Esophagus muscularis mucosa (tissue), 4 donors: ENCODE measurements at places on chromosomes 6 and 20. TPM values are rescaled to one million over a fixed set of nuclear protein-coding genes. Genes with fewer than 3 reads are reported as not detected.

GRCh38 chr6:138404666-138405337 is 779 bp downstream of the HEBP2 start:
- no peak for DNase-seq
- peaks cover 42% of the 10 kb centered on the region for H3K36me3 ChIP-seq
- H3K4me1 ChIP-seq: peaks cover 33% of the 10 kb centered on the region
- H3K27me3 ChIP-seq: no peaks in the 10 kb centered on the region
- peak overlapping the region; percentile 98 for H3K27ac ChIP-seq

DNA sequence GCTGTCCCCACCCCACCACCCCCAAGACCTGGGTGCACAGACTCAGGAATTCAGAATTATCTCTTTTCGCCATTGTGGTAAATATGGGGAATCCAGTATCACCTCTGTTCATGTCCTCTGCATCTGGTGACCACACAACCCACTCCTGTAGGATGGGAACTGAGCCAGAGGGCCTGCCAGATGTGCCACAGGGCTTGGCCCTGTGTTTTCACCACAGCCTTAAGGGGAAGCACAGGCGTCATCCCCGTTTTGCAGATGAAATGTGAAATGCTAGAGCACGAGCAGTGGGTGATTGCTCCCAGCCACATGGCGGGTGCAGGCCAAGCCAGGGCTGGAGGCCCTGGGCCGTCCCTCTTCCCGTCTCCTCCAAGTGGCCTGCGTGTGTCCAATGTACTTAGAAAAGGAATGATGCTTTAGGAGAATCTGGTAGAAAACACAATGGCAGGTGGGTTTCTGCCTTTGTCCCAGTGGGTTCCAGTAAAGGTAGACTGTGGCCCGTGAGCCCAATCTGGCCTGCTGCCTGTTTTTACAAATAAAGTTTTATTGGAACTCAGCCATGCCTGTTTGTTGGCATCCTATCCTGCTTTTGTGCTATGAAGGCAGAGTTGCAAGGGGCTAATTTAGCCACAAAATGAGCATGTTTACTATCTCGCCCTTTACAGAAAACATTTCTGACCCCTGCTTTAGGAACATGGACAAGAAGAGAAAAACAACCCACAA is 309.2 kb downstream of the CDH4 start:
- no peaks in the 10 kb centered on the region for H3K27me3 ChIP-seq
- no peak overlapping the region for H3K4me3 ChIP-seq
- H3K27ac ChIP-seq: no peak overlapping the region
- H3K36me3 ChIP-seq: no peaks in the 10 kb centered on the region

Gene ZC3H12D
- total RNA-seq: 0.63 TPM

GRCh38 chr6:13094781-13095425 is 233.4 kb downstream of the TBC1D7 start:
- H3K4me3 ChIP-seq: no peak overlapping the region
- no peaks in the 10 kb centered on the region for H3K27me3 ChIP-seq
- no peak overlapping the region for H3K27ac ChIP-seq
- no peak for DNase-seq
- H3K36me3 ChIP-seq: no peaks in the 10 kb centered on the region
- peaks cover 21% of the 10 kb centered on the region for H3K4me1 ChIP-seq

DNA sequence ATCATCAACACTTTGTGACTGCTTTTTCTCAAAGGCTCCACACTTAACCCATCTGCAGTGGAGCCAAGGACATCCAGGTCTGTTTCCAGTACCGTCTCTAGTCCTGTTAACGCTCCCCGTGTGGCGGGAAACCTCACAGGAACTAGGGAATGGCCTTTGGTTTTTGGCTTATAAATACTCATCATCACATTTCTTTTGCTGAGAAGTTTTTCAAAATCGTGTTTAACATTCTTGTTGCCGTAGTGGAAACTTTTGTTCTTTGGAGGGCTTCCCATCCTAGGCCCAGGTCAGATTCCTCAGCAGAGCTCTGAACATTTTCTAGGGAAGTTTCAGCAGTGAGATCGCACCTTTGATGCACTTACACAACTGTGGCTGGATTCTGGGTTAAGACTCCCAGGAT is 24.6 kb downstream of the DAAM2 start:
- H3K27ac ChIP-seq: peak overlapping the region; percentile 87
- no peak overlapping the region for H3K4me3 ChIP-seq
- no peak for DNase-seq
- H3K4me1 ChIP-seq: peaks cover 100% of the 10 kb centered on the region
- H3K36me3 ChIP-seq: peaks cover 12% of the 10 kb centered on the region

GRCh38 chr20:49682278-49682677 is 31.4 kb downstream of the B4GALT5 start:
- DNase-seq: no peak
- H3K4me1 ChIP-seq: peaks cover 75% of the 10 kb centered on the region
- peaks cover 5% of the 10 kb centered on the region for H3K36me3 ChIP-seq
- no peak overlapping the region for H3K4me3 ChIP-seq
- H3K27ac ChIP-seq: no peak overlapping the region

Gene RPS6KA2
- 115 TPM for total RNA-seq

- H3K4me1 ChIP-seq: peaks cover 12% of the 10 kb centered on the region
- peaks cover 49% of the 10 kb centered on the region for H3K27me3 ChIP-seq
- no peak overlapping the region for H3K27ac ChIP-seq
- no peaks in the 10 kb centered on the region for H3K36me3 ChIP-seq
- H3K4me3 ChIP-seq: no peak overlapping the region
- DNase-seq: no peak
These were observed 2.5 kb upstream of the BNIP5 start for GRCh38 chr6:36339146-36339545.

GRCh38 chr6:110039981-110040383 is 61.9 kb downstream of the GPR6 start:
- DNase-seq: peak; percentile 91
- H3K4me3 ChIP-seq: peak overlapping the region; percentile 30
- H3K27me3 ChIP-seq: no peaks in the 10 kb centered on the region
- no peak overlapping the region for H3K27ac ChIP-seq
- peaks cover 8% of the 10 kb centered on the region for H3K4me1 ChIP-seq
- H3K36me3 ChIP-seq: no peaks in the 10 kb centered on the region

DNA sequence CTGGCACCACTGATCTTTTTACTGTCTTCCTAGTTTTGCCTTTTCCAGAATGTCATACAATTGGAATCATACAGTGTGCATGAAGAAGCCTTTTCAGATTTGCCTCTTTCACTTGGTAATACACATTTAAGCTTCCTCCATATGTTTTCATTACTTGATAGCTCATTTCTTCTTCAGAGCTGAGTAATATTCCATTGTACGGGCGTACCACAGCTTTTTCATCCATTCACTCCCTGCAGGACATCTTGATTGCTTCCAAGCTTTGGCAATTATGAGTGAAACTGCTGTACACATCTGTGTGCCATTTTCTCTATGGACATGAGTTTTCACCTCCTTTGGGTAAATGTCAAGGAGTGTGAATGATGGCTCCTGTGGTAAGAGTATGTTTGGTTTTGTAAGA is 46.2 kb upstream of the LY86 start:
- no peaks in the 10 kb centered on the region for H3K36me3 ChIP-seq
- no peak overlapping the region for H3K27ac ChIP-seq
- H3K27me3 ChIP-seq: no peaks in the 10 kb centered on the region
- no peak for DNase-seq
- no peak overlapping the region for H3K4me3 ChIP-seq
- H3K4me1 ChIP-seq: peaks cover 13% of the 10 kb centered on the region

DNA sequence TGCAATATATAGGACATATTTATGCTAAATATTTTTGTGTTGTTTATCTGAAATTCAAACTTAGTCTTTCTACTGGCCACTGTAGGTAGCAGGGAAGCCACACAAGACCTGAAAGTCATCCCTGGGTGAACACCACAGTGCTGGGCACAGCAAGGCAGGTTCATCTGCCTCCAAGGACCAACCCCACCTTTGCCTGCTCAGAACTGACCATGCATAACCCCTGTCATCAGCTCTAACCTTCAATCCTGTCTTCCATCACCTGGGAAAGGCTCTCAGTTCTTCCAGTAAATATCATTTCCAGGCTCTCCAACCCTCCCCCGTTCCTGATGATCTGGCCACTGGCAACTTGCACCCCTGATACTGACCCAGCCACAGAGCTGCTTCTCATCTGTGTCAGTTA is 32.7 kb upstream of the CST7 start:
- no peaks in the 10 kb centered on the region for H3K4me1 ChIP-seq
- H3K4me3 ChIP-seq: no peak overlapping the region
- no peaks in the 10 kb centered on the region for H3K27me3 ChIP-seq

GRCh38 chr20:34970846-34971560 is 15.3 kb downstream of the MYH7B start:
- no peaks in the 10 kb centered on the region for H3K36me3 ChIP-seq
- DNase-seq: no peak
- H3K27ac ChIP-seq: no peak overlapping the region
- no peak overlapping the region for H3K4me3 ChIP-seq
- no peaks in the 10 kb centered on the region for H3K27me3 ChIP-seq

GRCh38 chr6:16840291-16840690 is 79.0 kb upstream of the ATXN1 start:
- H3K27ac ChIP-seq: no peak overlapping the region
- peaks cover 16% of the 10 kb centered on the region for H3K4me1 ChIP-seq
- no peaks in the 10 kb centered on the region for H3K27me3 ChIP-seq
- no peak for DNase-seq
- no peak overlapping the region for H3K4me3 ChIP-seq
- H3K36me3 ChIP-seq: no peaks in the 10 kb centered on the region

Gene SCUBE3
- total RNA-seq: 3.3 TPM

- H3K4me1 ChIP-seq: no peaks in the 10 kb centered on the region
- no peak overlapping the region for H3K27ac ChIP-seq
- no peak for DNase-seq
- no peak overlapping the region for H3K4me3 ChIP-seq
- no peaks in the 10 kb centered on the region for H3K27me3 ChIP-seq
- H3K36me3 ChIP-seq: no peaks in the 10 kb centered on the region
These were observed 19.7 kb downstream of the SPDEF start for GRCh38 chr6:34536251-34536958.

- H3K27ac ChIP-seq: no peak overlapping the region
- no peaks in the 10 kb centered on the region for H3K36me3 ChIP-seq
- H3K4me3 ChIP-seq: no peak overlapping the region
These were observed 199.0 kb downstream of the ARHGAP18 start for GRCh38 chr6:129510950-129511349.

Gene PACSIN1
- 2.0 TPM for total RNA-seq

DNA sequence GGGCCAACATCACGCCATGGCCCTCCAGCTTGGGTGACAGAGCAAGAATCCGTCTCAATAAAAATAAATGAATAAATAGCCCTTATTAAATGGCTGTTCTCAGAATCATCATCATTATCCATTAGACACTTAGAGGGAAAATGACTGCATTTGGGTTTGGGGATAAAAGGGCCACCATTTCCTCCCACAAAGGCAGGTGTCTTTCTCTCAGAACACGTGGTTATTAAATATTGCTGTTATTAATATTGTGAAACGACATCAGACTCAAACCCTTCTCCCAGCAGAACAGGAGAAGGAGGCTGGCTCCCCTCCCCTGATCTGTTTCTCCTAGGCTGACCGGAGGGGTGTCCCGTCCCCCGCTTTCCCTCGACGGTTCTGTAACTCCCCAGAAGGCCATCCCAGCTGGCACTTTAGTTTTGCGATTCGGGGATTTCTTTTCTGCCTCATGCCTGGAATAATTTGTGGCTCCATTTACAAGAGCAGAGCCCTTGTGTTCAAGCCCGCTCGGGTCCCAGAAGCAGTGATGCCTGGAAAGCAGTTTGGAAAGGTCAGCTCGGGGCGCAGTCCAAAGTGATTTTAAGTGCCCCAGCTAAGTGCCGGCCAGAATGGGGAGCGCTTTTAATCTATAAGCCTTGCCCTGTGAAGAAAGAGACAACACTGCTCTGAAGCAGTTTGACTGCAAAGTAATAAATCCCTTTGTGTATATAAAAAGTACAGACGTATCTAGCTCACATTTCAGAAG is 41.9 kb downstream of the EYA2 start:
- peaks cover under 1% of the 10 kb centered on the region for H3K4me1 ChIP-seq
- no peak overlapping the region for H3K4me3 ChIP-seq
- no peak overlapping the region for H3K27ac ChIP-seq
- no peaks in the 10 kb centered on the region for H3K27me3 ChIP-seq

DNA sequence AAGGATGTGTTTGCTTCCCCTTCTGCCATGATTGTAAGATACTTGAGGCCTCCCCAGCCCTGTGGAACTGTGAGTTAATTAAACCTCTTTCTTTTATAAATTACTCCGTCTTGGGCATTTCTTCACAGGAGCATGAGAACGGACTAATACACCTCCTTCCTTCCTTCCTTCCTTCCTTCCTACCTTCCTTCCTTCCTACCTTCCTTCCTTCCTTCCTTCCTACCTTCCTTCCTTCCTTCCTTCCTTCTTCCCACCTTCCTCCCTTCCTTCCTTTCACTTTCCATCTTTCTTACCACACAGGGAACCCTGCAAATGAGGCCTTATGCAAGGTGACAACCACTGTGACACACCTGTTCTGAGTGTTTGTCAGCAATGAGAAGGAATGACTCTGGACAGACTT is 141.3 kb upstream of the EXOC2 start:
- H3K27me3 ChIP-seq: no peaks in the 10 kb centered on the region
- no peak for DNase-seq
- H3K36me3 ChIP-seq: no peaks in the 10 kb centered on the region
- peaks cover 25% of the 10 kb centered on the region for H3K4me1 ChIP-seq

Gene C4A
- 109 TPM for total RNA-seq

DNA sequence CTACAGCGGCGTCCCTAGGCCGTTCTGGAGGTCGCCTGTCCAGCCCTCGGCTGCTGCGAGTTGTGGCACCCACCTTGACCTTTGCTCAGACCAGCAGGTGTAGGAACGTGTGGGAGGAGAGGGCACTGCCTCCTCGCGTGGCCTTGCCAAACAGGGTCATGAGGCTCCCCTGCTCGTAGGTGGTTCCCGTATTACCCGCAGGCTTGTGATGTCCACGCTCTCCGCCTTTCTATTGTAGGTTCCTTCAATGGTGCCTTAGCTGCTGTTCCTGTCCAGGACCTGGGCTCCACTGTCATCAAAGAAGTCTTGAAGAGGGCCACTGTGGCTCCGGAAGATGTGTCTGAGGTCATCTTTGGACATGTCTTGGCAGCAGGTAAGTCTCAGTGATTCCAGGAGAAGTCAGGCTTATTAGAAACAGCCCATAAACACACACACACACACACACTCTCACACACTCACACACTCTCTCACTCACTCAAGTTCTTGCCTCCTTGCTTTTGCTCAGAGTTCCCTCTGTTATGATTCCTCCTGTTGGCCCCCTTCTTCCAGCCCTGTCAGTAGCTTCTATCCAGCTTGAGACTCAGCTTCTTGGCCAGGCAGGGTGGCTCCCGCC is 942 bp downstream of the ACAT2 start:
- H3K4me3 ChIP-seq: peak overlapping the region; percentile 95
- H3K27ac ChIP-seq: peak overlapping the region; percentile 96
- H3K27me3 ChIP-seq: no peaks in the 10 kb centered on the region
- H3K36me3 ChIP-seq: peaks cover 26% of the 10 kb centered on the region
- DNase-seq: no peak
- H3K4me1 ChIP-seq: peaks cover 19% of the 10 kb centered on the region

- no peak overlapping the region for H3K27ac ChIP-seq
- no peak for DNase-seq
- no peaks in the 10 kb centered on the region for H3K4me1 ChIP-seq
- H3K27me3 ChIP-seq: no peaks in the 10 kb centered on the region
- no peaks in the 10 kb centered on the region for H3K36me3 ChIP-seq
- no peak overlapping the region for H3K4me3 ChIP-seq
These were observed 7.5 kb upstream of the ZSWIM1 start for GRCh38 chr20:45873409-45874103.

- no peaks in the 10 kb centered on the region for H3K4me1 ChIP-seq
- peaks cover 100% of the 10 kb centered on the region for H3K36me3 ChIP-seq
- H3K27me3 ChIP-seq: no peaks in the 10 kb centered on the region
- H3K4me3 ChIP-seq: no peak overlapping the region
- DNase-seq: no peak
These were observed 48.5 kb downstream of the MYH7B start for GRCh38 chr20:35004051-35004725.
